Activated CD4-positive, CD25-positive, alpha-beta regulatory T cell (primary cell): ENCODE measurements at places on chromosomes 6 and 20.

- no peak for DNase-seq
Measured at GRCh38 chr6:22612236-22612635, 42.9 kb downstream of the HDGFL1 start.

DNA sequence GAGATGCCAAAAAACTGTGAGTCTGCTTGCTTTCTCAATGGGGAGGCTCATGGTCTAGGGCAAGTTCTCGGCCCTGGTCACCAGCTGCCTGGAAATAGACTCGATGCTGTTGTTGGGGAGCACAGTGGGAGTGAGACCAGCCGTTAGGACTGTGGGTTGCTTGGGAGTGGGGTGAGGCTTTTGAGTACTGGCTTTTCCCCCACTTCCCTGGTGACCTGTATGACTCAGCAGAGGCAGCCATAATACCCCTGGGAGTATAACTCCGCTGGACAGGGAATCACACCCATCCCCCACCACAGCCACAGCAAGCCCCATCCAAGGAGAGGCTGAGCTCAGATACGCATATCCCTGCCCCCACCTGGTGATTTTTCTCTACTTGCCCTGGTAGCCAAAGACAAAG is 48.9 kb upstream of the OGFRL1 start:
- DNase-seq, result no peak

DNA sequence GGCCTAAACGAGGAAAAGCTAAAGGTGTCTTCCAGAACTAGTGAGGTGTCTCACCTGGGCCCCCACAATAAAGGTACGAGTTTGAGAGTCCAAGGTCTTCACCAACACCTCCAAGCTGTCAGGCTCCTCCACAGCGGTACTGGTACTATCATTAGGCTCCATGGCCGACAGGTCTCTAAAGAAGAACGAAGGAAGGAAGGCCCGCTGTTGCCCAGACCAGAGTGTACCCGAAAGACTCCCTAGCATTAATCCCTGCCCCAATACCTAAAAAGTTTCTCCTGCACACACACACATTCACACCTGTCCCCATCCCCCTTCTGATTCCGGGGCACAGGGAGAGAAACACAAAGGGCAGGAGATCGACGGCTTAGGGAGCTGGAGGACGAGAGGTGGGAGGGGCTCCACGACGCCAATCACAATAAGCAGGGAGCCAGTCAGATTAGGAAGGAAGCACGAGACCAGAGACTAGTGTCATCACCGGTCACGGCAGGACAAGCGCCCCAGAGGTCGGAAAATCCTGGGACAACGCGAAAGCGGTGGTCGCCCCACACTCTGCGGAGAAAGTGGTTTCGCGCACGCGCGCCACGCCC is 764 bp downstream of the BAG6 start:
- no peak for DNase-seq

GRCh38 chr6:134997133-134997995 is 47.5 kb upstream of the ALDH8A1 start:
- no peak for DNase-seq

GRCh38 chr6:154954347-154954746 is 40.8 kb upstream of the TIAM2 start:
- DNase-seq, result no peak

DNA sequence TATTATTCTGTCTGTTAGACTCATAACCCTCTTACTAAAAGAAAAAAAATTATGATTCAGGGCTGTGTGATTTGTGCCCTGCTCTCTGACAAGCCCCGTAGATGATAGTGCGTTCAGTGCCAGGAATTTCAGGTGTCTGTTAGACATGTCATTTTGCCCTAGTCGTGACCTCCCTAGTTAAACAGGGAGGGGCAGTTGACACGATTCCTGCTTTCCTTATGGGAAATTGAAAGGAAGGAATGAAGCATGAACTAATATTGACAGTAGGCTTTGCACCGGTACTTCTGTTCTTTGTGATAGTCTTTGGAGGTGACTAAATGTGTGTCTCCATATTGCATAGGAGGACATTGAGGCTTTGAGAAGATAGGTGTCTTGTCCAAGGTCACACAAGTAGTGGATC is 26.3 kb downstream of the RPRD1B start:
- DNase-seq, result no peak

DNA sequence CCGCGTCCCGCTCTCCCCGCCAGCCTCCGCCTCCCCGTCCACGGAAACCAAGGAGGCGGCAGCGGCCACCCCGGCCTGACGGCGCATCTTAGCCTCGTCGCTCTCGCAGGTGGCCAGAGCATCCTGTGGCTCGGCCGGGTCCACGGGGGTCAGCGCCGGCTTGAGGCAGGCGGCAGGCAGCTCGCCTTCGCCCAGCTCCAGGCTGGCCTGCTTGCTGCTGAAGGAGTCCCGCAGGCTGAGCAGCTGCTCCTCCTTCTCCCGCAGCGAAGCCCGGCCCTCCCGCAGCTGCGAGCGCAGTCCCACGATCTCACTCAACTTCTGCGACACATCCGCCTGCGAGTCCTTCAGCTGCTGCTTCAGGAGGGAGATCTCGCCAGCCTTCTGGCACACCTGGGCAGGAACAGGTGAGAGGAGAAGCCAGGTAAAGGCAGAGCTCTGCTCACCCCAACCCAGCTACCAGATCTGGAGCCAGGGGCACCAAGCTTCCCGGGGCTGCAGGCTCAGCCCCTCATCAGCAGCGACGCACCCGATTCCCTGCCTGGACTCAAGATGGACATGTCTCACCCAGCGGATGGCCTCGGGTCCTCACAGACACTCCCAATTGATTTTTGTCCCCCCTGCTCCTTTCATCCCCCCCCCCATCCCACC is 5.2 kb upstream of the FASTKD5 start:
- DNase-seq, result no peak

DNA sequence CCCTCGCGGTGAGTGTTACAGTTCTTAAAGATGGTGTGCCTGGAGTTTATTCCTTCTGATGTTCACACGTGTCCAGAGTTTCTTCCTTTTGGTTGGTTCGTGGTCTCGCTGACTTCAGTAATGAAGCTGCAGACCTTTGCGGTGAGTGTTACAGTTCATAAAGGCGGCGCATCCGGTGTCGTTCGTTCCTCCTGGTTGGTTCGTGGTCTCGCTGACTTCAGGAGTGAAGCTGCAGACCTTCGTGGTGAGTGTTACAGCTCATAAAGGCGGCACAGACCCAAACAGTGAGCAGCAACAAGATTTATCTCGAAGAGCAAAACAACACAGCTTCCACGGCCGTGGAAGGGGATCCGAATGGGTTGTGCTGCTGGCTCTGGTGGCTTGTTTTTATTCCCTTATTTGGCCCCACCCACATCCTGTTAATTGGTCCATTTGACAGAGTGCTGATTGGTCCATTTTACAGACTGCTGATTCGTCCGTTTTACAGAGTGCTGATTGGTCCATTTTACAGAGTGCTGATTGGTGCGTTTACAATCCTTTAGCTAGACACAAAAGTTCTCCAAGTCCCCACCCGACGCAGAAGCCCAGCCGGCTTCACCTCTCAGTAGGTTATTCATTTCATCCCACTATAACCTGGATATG is 48.2 kb upstream of the ARG1 start:
- DNase-seq, result no peak

GRCh38 chr20:37381621-37382471 is 35.9 kb downstream of the SRC start:
- DNase-seq, result no peak

DNA sequence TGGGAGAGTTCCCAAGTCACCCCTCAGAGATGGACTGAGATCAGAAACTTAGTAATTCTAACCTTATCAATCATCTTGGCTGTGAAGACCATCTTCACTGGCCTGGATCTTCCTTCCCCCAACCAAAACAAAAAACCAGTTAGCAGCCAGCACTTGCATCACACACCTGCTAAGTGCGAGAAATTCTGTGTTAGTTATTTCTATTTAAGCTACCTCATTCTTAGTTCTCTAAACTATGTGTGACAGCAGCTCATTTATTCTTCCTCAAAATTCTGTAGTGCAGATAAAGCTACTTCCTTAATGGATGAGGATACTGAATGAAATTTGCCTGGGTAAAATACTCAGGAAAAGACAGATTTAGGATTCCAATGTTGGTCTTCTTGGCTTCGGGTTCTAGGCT is 18.2 kb upstream of the TAGAP start:
- DNase-seq, result no peak

GRCh38 chr6:168115748-168116437 is 36.9 kb upstream of the FRMD1 start:
- DNase-seq, result no peak

DNA sequence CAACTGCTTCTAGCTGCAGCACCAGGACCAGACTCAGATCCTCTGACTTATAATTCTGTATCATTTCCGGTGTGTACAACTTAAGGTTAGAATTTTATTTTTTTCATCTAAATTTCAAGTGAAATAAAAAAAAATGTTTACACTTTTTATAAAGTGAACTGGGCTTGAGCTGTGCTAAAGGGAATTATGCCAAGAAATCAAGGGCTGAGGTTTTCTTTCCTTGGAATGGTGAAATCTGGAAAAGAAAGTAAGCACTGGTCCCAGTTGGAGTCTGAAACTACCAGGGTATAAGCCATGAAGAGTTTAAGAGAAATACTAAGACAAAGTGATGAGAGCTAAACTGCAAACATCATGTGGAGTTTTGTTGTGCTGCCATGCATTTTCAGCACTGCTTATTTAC is 21.7 kb upstream of the FYN start:
- DNase-seq, result no peak

- no peak for DNase-seq
Measured at GRCh38 chr20:54059691-54060364, 10.6 kb downstream of the BCAS1 start.
